G401 (cell line): ENCODE measurements at places on chromosomes 4 and X.

GRCh38 chrX:41177297-41177696 is 92.1 kb downstream of the USP9X start:
- no peak for DNase-seq

GRCh38 chr4:27062256-27062655 is 201.6 kb downstream of the STIM2 start:
- no peak for DNase-seq

GRCh38 chrX:24264383-24264782 is 49.5 kb downstream of the SUPT20HL2 start:
- DNase-seq = no peak

DNA sequence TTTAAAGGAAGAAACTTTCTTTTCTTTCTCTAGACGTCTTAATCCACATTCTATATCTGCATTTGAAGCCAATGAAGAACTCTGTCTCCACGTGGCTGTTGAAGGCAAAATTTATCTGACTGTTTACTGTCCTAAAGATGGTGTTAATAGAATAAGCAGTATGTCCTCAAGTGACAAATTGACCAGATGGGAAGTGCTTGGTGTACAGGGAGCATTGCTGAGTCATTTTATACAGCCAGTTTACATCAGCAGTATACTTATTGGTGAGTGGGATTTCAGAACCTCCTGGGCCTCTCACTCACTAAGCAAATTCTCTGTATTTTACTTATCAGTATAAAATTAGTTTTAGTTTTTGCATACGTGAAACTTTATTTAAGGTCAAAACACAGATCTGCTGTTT is 33.7 kb downstream of the ADAD1 start:
- DNase-seq = no peak

DNA sequence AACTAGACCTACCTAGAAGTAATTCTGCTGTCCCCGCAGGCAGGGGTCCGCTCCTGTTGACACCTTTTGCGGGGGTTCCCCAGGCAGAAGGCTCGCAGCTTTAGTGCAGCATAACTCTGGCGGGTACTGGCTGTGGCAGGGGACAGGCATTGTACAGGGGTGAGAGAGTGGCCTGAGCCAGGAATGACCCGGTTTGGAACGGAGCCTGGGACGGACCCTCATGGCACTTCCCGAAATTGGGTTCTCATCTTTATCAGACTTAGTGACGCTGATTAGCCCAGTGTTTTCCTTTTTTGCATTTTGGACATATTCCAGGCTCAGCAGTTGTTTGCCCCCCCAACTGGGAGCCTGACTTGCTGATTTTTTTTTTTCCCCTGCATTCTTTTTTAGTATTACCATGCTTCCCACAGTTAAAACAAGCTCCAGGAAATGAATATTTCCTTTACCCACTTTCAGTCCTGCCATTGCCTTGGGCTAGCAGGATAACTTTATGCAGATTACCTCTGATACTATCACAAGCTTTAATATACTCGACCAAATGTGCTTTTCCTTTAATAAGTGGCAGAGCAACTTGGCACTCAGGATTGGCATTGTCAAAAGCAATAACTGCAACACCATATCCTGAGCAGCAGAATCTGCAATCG is 55.8 kb upstream of the WDR1 start:
- DNase-seq = peak; percentile 65

DNA sequence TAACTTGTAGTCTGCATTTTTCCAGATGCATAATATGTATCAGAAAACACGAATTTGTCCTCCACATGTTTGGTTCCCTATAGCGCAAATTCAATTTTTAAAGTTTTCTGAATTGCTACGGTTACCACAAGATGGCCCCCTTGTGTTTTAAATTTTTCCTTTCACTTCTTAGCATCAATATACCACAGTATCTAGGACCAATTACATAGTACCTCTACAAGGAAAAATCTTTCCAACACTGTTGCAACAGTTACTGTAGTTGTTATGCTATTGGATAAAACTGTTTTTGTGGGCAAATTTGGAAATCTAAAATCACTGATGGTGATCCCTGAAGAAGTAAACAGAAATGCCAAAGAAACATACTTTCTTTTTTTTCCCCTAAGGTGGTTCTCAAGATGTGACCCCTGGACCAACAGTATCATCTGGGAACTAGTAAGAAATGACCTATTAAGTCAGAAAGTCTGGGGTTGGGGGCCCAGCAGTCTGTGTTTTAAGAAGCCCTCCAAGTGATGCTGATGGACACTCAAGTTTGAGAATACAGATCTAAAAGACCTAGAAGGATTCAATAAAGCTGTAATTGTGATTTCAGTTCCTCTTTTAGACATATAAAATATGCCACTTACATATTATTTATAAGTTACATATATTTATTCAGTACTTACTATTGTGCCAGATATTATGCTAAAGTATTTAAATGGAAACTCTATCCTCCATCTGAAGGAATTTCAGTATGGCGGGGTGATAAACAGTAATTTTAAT is 3.1 kb downstream of the ZGRF1 start:
- peak; percentile 59 for DNase-seq

DNA sequence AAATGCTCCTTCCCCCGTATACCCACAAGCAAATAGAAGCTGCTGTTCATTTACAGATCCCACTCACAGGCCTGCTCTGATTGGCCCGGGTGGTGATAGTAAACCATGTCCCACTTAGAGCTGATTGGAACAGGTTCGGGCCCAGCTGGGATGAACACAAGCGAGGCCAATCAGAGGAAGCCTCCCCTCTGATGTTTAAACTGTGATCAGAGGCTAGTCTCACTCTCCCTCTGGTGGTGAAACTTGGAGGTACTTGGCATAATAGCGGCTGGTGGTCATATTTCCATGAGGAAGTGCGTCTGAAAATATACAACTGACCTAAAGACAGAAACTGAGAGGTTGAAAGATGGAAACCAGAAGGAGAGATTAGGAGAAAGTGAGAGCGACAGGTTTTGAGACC is 51.5 kb upstream of the TRPC3 start:
- peak; percentile 2 for DNase-seq

GRCh38 chrX:40158036-40158706 is 60.4 kb upstream of the BCOR start:
- no peak for DNase-seq

GRCh38 chr4:139461022-139461628 is 7.2 kb downstream of the RAB33B start:
- DNase-seq = peak; percentile 26

- DNase-seq = no peak
Measured at GRCh38 chrX:9927698-9928482, 39.3 kb upstream of the CLDN34 start.

DNA sequence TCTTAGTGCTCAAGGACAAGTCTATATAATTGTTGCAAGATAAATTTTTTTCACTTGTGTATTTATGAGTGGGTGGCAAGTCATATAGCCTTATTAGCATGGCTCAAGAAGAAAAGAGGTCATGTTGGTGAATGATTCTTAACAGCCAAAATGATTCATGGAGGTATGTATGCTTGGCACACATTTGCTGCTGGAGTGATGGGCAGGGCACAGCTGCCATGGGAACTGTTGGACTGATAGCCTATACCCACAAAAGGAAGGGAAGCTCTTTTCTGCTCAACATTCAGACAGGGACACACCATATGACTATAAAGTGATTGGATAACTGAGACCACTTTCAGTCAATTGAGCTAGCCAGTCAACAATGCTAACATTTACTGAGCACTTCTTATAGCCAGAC is 46.8 kb upstream of the PITX2 start:
- no peak for DNase-seq

GRCh38 chr4:110489901-110490508 is 14.1 kb downstream of the ENPEP start:
- DNase-seq = no peak

GRCh38 chr4:77146186-77147078 is 10.6 kb upstream of the CCNG2 start:
- no peak for DNase-seq

- DNase-seq = no peak
Measured at GRCh38 chr4:118335774-118336173, 17.0 kb downstream of the PRSS12 start.

- DNase-seq = no peak
Measured at GRCh38 chr4:125344198-125344597, 29.4 kb downstream of the FAT4 start.

- no peak for DNase-seq
Measured at GRCh38 chr4:164904941-164905340, 28.0 kb downstream of the APELA start.

GRCh38 chr4:61734409-61734808 is 534.3 kb downstream of the ADGRL3 start:
- DNase-seq = no peak

DNA sequence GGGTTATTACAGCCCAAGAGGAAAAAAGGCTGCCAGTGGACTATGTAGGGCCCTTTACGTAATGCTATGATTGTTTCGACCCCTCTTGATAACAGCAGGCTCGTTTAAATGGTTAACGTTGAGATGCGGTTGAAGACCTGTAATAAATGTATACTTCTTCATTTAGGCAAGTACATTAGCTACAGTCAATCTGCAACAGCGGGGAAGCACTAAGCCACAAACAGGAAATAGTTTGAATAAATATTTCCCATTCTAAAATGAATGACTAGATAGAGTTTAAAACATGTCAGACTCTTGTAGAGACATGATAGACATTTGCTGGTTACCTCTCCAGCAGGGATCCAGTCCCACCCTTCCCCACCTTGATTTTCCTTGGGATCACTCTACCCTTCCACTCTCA is 38.1 kb upstream of the STIM2 start:
- no peak for DNase-seq

DNA sequence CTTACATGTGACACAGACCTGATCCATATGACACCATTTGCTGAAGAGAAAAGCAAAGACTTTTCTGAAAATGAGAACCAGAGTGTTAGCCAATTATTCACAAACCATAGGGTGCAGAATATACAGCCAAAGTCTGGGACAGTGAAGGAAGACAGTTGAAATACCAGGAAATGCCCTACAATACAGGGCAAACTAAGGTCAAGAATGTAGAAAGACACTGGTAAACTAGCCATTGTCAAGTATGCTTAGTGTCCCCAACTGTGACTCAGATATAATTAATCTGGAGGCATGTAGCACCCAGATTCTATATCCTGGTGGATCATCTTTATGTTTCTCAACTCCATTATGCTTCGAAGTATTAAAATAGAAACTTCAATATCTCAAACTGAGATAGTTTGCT is 200.9 kb upstream of the FSTL5 start:
- no peak for DNase-seq

DNA sequence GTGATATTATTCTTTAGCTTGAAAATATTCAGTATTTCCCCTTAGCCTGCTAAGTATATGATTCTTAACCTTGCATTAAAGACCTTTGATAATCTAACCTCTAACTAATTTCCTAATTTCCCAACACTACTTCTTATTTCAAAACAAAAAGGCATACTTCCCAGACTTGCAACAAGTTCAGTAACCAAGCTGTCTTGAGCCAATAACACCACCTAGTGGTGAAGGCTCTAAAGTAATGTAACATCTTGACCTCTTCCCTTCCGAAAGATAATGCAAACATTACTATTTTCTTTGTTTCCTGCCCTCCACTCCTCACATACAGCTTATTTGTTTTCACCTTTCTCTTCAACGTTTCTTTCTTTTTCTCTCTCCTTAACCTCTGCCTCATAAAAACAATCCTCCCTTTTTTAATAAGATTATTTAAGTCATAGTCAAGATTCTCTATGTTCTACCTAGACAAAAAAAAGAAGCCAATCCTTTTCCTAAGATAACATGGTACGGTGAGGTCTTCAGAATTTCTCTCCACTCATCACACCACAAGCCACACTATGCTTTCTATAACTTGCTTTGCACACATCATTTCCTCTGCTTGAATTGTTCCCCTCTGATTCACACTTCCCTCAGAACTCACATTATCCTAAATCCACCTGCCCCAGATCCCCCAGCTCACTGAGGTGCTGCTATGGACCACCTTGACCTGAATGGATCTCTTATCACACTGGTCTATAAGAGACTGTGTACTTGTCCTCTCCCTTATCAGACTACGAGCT is 3.5 kb downstream of the FAT1 start:
- DNase-seq = peak; percentile 28

DNA sequence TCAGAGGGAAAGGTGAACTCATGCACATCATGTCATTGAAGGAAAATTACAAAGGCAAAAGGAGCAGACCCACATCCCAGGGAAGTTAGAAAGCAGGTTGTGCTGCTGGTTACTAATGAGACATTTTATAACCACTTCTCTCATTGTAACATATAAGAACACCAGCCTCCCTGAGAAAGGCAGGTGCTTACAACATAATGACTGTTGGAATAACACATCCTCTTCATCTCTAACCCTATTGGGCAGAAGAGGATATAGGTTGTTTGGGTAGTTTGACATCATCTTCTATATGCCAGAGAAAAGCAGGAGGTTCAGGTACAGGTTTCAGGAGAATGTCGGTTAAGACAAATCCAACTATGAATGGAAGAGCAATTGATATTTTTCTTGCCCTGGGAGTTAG is 77.6 kb downstream of the MAOA start:
- DNase-seq = no peak

DNA sequence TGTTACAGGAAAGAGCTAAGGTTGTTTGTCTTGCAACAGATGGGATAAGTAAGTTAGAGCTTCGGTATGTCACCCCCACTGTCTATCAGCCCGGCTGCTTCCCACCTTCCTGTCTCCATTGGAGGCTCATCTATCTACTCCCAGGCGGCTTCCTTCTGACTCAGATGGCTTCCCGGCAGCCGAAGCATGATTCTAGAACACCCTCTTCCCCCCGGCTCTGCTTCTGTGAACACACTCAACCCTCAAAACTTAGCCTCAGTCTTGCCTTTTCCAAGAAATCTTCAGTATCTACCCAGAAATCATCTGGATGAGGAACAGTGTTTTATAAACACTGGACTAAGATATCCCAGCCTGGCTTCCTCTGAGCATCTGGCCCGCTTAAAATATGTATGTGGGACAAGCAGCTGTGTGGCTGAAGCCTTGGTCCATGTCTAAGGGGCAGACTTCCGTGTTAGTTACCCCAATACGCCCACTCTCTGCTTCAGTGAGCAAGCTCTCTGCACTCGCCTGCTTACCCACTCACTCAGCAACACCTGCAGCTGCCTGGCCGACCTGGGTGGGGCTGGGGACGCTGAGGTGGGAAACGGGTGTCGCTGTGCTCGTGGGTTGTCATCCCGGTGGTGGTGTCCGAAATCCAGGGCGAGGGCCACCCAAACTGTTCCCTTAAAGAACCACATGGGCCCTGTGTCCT is 12.0 kb upstream of the SLC2A9 start:
- no peak for DNase-seq

DNA sequence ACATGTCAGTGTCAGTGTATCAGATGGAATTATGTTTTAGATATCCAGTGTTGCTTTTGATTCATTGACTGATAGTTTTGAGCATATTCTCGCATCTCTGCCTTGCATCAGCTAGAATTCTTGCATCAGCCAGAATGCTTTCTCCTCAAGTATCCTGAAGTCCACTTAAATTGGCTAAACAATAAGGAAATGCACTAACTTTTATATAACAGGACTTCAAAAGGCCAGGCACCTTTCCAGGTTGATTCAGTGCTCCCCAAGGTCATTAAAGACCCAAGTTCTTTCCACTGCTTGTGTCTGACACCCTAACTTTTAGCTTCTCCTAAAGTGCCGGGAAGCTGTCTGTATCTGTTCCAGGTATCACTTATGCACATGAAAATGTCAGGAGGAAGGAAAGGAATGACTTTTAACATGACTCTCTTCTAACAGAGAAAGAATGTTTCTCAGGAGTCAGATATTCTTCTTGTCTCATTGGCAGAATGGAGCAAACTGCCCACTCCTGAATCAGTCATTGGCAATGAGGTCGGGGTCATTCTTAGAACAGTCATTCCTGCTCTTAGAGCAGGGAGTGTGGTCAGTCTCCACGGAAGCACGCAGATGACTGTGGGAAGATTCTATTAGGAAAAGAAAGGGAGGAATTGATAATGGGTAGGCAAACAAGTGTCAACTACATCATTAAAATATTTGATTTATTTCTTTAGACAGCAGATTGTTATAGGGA is 92.9 kb upstream of the TLL1 start:
- no peak for DNase-seq
